ENCODE measurements at places on chromosomes 1 and 21.

- DNase-seq = no peak
Measured at GRCh38 chr1:100358210-100358609, 5.9 kb downstream of the CDC14A start.

DNA sequence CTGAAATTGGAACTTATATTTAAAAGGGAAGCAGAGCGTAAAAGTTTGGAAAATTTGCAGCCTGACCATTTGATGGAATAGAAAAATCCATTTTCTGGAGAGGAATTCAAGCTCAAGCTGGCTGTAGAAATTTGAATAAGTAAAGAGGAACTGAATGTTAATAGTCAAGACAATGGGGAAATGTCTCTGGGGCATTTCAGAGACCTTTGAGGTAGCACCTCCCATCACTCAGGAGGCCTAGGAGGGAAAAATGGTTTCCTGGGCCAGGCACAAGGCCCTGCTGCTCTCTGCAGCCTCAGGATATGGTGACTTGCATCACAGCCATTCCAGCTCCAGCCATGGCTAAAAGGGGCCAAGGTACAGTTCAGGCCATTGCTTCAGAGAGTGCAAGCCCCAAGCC lies 17.6 kb upstream of the TSHB start:
- DNase-seq = no peak

DNA sequence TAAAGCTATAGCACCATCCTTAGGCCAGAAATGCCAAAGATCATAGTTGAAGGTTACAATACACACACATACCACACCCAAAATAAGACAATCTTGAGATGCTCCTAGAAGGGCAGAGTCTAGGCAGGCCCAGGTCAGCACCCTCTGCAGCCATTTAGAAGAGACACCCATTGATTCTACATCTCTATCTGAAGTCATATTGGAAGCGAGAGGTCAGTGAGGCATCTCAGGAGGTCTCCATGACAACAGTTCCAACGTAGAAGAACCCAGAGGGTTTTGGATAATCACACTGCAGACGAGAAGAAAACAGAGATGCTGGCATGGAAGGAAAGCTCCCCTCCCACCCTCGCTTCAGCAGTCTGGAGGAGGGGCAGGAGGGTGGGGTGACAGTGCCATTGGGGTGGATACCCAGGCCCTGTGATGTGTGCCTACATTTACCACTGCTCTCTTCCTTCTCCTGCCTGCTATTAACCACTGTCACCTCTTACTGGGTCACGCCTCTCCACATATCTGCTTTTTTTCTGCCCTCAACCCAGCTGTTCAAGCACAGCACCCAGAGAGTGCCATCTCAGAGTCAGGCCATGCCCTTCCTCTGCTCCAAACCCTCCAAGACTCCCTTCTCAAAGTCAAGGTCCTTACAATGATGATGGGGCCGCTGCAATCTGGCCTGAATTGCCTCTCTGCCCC lies 6.2 kb downstream of the TMCO4 start:
- no peak for DNase-seq

DNA sequence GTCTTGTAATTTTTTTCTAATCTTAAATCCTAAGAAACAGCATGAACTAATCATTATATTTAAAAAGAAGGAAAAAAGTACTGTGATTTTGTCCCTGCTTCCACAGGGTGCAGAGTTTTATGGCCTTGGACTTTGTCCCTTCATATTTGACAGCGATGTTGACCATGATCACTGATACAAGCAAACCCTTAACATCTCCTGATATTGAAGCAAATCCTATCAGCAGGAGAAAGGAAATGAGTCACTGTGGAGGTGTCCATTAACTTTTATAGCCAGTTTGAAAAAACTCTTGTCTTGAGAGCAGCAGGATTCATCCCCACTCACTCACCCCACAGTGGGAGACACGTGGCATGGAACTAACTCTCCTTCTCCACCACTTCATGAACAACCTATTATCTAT lies 5.1 kb upstream of the REG4 start:
- no peak for DNase-seq

GRCh38 chr1:3002349-3003038 lies 18.8 kb upstream of the ACTRT2 start:
- no peak for DNase-seq

DNA sequence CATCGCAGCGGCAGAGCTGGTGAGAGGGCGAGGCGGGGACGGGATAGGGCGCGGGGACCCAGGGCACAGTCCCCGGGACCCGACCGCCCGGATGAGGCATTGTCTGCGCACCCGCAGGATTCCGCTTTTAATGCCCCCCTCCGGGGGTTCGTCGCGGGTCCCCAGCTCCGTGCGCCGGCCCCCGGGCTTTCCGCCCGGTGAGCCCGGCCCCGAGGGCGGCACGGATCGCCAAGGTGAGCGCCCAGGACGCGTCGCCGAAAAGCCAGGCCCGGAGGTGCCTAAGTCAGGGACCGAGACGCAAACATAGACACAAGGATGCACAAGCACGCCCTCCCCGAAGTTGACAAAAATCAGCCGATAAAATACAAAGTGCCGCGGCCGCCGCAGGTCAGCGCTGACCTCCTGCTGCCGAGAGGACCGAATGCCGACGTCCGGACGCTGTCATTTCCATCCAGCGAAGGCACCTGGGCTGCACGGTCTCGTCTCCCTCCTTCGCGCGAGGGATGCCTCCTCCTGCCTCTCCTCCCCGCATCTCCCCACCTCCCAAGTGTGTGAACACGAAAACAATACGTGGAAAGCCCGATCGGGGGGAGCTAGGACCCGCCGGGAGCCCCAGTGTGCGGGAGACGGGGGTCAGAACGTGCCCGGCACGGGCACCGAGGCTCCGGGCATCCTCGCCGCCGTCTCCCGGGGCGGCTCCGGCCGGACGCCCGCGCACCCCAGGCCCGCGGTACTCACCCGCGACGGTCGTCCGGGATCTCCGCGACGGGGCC lies 101.1 kb upstream of the SOD1 start:
- peak; percentile 33 for DNase-seq

DNA sequence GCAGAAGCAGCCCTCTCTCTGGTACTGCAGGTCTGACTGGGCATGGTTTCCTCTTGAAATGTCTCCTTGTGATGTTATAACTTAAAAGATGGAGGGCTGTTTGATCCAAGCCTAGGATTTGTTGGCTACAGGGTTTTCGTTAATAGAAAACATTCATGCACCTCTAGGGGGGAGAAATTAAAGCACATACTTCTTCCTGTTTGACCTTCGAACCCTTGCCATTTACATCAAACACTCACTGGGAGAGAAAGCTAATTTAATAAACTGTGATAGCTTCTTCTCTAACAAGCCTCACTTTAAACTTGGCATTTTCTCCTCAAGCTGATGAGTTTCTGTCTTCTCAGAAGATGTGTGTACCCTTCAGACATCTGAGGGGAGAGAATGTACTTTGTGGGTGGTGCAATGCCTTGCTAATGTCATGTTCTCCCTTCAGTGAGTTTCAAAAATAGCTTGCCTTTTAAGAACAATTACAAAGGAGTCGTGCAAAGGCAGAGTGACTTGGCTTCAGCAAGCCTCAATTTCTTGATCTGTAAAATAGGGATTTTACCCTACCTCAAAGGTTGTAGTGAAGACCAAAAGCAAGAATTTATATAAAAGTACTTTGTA lies 20.4 kb downstream of the CACHD1 start:
- no peak for DNase-seq

DNA sequence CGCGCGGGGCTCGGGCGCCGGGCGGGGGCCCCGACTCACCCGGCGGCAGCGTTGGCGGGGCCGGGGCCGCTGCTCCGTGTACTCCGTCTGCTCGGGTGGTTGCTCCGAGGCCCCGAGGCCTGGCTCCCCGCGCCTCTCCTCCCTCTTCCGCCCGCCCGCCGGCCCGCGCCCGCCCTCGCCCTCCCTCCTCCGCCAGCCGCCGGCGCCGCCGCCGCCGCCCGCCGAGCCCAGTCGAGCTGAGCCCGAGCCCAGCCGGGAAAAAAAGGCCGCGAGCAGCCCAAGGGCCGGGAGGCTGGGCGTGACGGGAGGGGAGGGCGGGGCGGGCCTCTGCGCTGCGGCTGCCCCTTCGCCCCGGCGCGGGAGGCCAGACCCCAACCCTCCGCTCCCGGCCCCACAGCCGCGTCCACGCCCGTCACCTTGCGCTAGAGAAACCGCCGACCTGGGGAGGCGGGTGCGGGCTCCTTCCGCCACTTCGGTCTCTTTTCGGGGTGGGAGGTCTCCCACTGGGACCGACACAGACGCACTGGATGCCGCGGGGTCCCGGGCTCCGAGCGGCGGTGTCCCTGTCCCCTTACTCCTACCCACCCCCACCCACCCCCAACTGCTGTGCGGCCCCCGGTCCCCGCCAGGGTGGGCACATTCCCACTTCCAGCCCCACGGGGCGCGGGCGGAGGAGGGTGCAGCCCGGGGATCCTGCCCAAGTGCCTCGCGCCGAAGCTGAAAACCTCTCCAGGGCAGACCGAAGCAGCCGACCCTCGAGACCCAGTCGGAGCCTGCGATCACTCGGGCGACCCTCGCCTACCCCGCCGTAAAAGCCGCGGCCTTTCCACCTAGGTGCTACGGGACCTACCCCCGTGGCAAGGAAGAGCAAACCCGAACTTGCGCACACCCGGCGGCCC lies at the start of gene CERS2:
Gene CERS2, minus strand, starts transcription at position 256 of the 899 bp plus-strand sequence. CDS start 5,745 bp downstream, outside the sequence.
- DNase-seq = peak; percentile 19

DNA sequence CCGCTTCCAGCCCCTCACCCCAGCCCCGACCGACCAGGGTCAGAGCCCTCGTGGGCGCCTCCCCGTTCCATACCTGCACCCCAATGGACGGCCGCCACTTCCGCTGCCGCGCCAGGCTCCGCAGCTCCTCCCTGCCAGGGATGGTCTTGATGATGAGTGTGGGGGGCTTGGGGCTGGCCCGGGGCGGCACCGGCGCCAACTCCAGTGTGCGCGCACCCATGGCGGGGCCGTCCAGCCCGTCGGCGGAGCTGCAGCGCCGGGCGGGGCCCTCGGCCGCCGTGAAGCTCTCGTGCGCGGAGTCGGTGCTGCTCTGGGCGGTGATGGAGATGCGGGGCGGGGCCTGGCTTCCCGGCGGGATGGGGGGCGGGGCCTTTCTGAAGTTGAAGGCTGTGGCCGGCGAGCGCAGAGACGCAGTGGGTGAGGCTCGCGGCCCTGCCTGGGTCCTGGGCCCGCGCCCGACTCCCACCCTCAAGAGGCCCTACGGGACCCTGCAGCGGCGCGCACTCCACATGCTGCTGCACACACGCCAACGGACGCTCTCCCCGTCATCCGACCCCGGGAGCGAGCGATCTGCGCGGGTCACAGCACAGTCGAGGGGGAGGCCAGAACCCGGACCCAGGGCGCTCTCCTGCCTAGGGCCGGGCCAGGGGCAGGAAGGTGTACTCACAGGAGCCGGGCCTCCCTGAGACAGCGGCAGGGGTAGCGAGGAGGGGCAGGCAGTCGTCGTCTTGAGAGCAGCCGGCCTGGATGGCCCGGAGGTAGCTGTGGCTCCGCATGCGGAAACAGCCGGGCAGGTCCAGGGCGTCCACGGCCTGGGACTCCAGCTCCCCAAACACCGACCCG lies 26.1 kb upstream of the SMIM12 start:
- DNase-seq = no peak

All from SW 1271 (cell line).